ENCODE measurements at places on chromosomes 5 and 9. TPM values are rescaled to one million over a fixed set of nuclear protein-coding genes. Genes with fewer than 3 reads are reported as not detected.

DNA sequence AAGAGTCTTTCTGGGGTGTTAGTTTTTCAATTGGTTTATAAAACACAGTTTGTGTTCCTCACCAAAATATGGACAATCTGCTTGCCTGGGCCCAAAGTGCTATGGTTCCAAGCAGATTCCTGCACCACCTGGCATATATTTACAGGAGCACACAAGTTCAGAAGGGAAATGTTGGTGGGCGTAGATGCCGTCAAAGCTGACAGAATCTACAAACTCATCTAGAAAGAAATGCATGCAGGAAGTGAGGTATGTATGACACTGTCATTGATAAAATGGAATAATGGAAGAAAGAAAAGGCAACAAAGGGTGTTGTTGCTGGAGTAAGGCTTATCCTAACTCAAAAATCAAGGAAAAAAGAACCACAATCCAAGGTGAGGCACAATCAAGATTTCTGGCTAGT lies 225.8 kb downstream of the MLLT3 start:
- DNase-seq, result no peak

- no peak for DNase-seq
These were observed 11.6 kb downstream of the C5orf24 start for GRCh38 chr5:134857401-134857800.

DNA sequence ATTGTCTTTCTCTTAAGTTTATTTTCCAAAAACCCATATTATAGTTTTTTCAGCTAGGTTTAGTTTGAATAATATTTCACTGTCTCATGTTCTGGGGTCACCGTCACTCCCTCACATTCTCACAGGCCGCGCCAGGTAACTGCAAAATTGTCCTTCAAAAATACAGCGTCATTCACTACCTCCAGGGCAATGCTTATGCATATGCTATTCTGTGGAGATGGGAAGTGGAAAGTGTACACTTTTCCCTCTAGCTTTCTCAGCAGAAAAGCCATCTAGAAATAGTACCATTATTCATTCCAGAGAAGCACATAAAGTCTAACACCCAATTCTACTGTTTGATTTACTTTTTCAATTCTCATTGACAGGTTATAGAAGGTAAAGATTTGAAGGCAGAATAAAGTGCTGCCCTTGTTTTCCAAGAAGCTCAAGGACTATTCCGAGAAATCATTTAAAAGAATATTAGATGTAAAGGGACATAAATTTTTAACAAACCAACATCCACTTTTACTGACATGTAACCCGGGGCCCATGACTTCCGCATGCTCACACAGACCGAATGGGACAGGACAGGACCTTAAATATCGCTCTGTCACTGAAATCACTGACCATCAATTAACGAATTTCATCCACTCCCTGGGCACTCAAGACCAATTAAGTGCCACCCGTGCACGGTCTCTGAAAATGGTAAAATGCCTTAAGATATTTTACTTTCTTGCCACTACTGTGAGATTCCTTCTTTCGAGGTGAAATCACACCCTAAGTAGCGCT lies 720 bp downstream of the NUDT12 start:
- no peak for DNase-seq

GRCh38 chr5:117065161-117065560 lies 490.5 kb upstream of the SEMA6A start:
- no peak for DNase-seq

GRCh38 chr5:104513121-104513602 lies 950.6 kb upstream of the NUDT12 start:
- no peak for DNase-seq

- no peak for DNase-seq
These were observed 256 bp upstream of the CLINT1 start for GRCh38 chr5:157859227-157859575.

GRCh38 chr5:88821161-88821560 lies 61.8 kb downstream of the MEF2C start:
- DNase-seq, result no peak

GRCh38 chr9:80025796-80026520 lies 454.2 kb downstream of the TLE4 start:
- DNase-seq, result no peak

DNA sequence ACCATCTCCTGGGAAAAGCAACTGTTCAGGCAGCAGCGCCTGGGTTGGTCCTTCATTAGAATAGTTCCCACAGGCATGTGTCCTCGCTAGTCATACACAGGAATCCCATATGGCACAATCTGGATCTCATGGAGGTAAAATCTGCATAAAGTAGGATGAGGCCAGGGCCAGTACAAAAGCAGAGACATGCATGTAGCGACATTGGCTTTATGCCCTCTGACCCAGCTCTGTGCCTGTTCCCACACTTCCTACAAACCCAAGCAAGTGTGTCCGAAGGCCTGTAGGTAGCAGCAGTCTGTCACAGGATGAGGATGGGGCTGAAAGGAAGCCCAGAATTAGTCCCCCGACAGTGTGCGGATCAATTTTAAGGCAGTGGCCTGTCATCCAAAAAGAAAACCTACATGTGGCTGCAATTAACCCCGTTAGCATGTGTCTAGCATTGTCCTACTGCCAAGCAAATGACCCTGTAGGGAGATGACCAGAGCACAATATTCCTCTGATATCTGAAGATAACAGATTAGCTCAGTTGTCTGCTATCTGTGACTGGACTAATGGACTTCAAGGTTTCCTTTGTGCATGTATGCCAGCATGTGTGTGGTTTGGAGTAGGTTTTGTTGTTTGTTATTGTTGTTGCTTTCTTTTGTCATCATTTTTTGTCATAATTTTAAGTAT lies 178.8 kb downstream of the TMEM161B start:
- DNase-seq, result no peak

Gene TMEM174
- polyA plus RNA-seq, result 27.2 TPM

Gene FBP1
- 54.4 TPM for polyA plus RNA-seq

Gene CPLANE1
- polyA plus RNA-seq, result 29.6 TPM

Gene NRG2
- polyA plus RNA-seq, result 1.7 TPM

Measured in right renal cortex interstitium (tissue), 3 donors.